ENCODE measurements at places on chromosomes 5 and 9.

DNA sequence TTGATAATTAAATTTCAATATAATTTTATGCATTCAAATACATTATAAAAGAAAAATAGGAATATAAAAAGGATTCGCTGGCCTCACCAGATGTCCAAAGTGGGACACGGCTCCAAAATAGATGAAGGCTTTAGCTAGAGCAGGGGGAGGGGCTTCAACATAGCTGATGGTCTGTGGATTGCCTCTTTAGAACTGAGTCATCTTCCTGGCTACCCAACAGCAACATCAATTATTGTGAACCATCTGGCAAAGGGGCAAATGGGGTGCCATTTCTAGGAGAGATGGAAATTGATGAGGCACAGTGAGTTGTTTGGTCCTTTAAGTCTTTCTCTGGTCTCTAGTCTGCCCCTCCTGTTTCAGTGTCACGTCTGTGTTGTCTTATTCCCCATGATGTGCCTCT is 44.2 kb upstream of the CD180 start:
- DNase-seq: no peak

DNA sequence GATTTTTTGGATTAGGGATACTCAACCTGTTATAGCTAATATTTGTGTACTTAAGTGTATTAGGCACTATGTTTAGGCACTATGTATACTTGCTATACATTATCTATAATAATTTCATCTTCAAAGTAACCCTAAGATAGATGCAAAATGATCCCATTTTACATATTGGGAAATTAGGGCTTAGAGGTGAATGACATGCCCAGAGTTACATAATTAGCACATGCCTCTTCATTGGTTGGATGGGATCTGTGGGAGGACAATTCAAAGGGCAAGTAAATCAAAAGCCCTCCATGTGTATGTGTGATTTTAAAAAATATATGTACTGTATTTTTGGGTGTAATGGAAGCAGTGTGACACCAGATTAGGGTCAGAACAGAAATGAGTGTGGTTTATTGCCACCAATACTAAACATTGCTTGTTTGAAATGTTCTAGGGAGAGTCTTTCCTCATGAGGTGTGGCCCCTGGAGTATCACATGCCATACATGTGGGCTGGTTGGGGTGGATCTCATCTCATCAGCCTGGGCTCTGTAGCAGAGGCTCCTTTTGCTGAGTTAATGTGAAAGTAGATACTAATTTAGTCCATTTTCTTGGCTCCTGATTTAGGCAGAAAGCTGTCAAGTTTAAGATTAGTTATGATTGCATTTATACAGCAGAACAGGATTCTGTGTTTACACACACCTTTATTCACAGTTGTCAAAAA is 5.5 kb downstream of the C9orf85 start:
- no peak for DNase-seq

DNA sequence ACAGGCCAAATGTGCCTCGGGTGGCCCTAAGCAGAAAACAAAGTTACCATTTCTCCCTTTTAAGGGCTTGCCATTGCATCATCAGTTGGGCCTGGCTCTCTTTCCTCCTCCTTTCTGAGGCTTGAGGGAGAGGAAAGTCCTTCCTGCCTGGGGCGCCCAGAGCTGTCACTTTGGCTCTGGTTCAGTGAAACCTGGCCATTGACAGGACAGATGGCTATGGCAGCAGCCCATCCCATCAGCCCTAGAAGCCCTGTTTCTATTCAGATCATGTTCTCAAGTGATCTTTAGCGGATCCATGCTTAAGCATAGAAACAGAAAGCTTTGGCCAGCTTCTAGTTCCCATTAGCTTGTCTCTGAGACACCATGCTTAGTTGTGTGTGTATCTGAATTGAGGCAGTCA is 293.4 kb downstream of the YTHDC2 start:
- no peak for DNase-seq

DNA sequence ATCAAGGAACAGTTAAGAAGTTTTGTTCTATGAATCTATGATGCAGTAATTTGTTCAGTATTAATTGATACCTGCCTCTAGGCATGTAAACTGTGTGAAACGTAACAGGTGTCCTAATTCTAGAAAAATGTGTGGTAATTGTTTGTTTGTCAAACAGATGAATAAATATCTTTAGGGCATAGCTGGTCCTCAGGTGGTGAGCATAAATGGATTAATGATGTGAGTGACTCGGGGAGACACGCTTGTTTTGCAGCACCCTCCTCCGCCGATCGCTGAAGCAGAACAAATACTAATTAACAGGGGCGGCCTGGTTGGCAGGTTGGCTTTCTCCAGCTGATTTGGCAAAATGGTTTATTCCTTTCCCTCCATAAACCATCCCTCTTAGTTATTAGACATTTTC is 88.8 kb downstream of the TLE4 start:
- no peak for DNase-seq

- DNase-seq: peak; percentile 93
Observed at GRCh38 chr9:136133191-136133958, 14.7 kb upstream of the TMEM250 start.

DNA sequence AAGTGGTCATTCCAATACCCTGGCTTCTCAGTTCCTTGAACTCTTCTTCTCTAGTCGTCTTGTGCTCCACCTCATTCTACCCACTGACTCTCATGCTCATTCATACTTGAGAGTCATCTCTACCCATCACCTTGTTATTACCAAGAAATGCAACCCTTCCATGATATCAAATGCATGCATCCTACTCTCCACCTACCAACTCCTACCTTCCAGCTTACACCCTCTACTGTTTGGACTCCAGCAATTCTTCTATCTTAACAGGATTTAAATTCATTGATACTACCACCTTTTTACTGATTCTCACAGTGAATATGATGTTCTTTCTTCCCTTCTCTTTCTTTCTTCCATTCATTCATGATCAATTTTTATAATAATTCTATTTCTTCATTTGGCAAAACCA is 30.7 kb downstream of the NRG2 start:
- no peak for DNase-seq

DNA sequence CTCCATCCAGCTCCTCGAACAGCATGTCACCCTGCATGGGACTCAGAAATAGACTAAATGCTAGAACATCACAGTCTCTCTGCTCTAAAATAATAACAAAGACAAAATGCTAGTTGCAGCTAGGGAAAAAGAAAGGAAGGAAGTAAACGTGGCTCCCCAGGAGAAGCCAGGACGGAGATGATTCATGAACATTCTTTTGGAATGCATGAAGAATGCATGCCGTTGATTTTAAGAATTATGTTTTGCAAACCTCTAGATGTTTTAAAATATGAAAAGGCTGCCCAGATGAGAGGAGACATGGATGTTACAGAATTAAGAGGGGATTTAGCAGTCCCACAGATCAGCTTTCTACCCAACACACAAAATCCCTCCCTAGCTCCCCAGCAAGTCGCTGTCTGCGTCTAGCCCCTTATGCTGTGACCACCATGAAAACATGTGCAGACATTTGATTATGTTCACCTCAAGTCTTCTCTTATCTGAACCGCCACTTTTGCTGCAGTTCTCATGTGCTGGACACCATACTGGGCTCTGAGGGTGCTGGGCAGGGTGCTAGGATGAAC is 139.4 kb upstream of the LMX1B start:
- no peak for DNase-seq

DNA sequence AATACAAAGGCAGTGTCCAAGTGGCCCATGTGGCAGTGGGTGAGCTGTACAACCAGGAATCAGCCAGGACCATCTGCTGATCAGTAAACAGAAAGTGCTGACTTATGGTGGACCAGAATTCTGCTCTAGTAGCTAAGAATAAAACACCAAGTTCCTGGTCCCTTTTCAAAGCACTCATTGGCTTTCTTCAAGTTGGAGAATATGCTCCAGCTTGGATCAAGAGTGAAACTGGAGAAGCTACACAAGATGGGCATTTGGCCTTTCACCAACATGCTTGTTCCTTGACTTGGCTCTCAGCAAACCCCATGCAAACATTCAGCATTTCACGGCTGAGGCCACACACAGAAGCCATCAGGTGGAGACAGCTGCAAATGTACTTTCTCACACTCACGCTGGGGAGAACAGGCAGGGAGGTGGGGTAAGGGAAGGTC is 32.1 kb downstream of the MARCHF3 start:
- no peak for DNase-seq

GRCh38 chr5:130055572-130055971 is 151.3 kb downstream of the CHSY3 start:
- no peak for DNase-seq

GRCh38 chr5:173655196-173655797 is 38.8 kb upstream of the BOD1 start:
- DNase-seq: no peak

DNA sequence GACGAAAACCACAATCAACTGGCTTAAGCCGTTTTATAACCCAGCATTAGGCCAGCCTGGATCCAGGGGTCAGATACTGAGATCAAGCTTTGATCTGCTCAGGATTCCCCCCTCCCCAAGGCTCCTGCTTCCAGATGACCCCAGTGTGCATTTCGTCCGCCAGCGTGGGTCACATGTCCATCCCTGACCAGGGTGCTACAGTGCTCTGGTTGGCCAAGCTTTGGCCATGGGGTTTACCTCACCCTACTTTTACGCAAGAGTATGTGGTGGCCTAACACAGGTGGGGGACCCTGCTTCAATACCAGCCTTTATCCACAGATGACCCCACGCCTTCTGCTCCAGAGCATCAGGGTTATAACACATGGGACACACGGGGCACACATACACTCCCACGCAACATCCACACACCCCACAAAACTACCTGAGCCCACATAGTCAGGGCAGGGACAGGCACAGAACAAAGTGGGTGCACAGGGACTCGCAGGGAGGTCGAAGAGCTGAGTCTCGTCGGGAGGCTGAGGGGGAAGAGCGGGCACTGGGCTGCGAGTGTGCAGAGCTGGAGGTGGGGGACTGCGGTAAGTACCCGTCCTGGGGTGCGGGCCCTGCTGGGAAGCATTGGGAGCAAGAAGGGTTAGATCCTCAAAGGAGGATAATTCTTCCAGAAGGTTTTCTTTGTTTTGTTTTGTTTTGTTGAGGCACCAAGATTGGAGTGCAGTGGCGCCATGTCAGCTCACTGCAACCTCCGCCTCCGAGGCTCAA is 5.0 kb upstream of the SQSTM1 start:
- DNase-seq: no peak

DNA sequence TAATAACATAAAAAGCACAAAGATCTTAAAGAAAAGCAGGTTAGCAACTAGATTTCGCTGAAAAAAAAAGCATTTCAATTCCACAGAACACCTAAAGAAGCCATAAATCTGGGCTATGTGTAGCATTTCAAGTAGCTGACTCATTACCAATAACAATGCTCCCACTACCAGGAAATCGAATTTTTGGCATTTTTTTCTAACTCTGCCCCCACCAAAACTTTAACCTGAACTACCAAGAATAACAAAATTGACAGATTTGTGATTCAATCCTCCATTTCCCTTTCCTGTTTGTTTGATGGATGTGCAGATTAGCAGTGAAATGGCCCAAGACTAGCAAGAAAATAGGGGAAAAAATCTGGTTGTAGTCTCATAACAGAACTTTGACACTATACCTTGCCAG is 180.2 kb downstream of the RASEF start:
- DNase-seq: no peak

- no peak for DNase-seq
Observed at GRCh38 chr5:966941-967340, 41.7 kb upstream of the NKD2 start.

GRCh38 chr9:116897201-116897600 is 210.1 kb downstream of the TRIM32 start:
- no peak for DNase-seq

DNA sequence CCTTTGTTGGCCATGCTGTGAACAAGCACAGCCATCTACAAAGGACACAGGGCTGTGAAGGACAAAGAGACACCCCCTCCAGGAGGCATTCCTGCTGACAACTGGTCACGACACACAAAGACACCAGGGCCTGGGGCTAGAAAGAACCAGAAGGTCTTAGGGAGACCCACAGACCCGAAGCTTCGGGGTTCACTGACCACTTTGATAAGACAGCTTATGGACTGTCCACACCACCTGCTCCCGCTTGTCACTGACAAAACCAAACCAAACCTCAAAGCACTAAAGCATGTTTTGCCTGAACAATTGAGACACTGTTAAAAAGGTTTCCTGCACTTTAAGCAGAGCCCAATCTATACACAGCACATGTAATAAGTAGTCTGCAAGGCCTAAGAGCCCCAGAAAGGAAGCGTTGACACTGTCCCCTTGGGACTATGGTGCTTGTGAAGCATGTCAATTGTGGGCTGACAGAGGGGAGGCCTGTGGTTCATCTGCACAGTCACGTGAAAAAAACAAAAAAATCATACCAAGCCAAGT is 185.0 kb downstream of the GAPVD1 start:
- no peak for DNase-seq

- DNase-seq: no peak
Observed at GRCh38 chr9:70466976-70467561, 52.6 kb upstream of the KLF9 start.

- DNase-seq: no peak
Observed at GRCh38 chr9:20640331-20641187, 18.3 kb upstream of the MLLT3 start.

DNA sequence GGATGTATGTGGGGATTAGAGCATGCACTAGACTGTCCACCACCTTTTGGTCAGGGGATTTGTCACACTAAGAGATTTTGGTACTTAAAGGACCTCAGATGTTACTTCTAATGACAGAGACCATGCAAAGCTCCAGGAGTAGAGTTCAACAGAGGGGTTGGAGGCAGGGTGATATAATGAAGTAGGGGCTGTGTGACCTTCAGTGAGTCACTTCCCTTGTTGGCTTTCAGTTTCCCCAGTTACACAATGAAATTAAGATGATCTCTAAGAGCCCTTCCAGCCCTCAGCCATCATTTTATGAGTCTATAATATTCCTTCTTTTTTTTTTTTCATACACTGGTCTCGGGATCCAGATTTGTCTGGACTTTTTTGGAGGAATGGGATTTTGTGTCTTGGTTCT is 26.8 kb downstream of the GLRA1 start:
- DNase-seq: no peak

- no peak for DNase-seq
Observed at GRCh38 chr5:54820346-54821134, 164.9 kb downstream of the ESM1 start.

DNA sequence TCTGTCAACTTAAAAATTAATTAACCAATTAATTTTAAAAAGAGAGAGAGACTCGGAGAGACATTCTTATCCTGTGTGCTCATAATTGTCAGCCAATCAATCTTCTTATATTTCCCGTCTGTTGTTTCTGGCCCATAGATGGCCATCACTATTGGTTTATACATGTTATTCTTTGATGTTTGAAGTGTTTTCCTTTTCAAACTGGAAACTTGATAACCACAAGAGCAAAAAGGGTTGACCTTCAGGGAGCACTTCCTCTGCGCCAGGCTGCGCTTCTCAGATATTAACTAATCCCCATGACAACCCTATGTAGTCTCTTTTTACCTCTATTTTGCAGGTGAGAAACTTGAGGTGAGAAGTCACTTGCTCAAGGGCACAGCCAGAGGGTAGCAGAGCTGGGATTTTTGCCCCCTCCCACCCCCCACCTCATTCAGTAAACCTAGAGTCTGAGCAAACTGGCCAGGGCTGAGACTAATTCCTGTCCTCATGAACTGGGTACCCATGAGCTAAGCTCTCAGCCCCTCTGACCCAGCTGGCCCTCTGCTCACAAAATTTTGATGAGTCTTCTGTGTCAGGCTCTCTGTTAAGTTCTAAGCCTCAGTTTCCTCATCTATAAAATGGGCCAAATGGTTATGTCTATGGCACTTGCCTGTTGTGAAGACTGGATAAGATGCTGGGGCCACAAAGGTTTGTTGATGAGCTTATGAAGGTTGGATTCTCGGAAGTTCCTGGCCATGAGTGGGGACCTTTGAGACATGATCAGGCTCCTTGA is 86.0 kb upstream of the SH3PXD2B start:
- no peak for DNase-seq
